ENCODE measurements at places on chromosomes 13 and 19. TPM values are rescaled to one million over a fixed set of nuclear protein-coding genes. Genes with fewer than 3 reads are reported as not detected.

LGALS14 gene
- total RNA-seq: 0.83 TPM

ARHGAP33 gene
- total RNA-seq: 57.0 TPM

COL4A1 gene
- not detected for total RNA-seq

ERFL gene
- total RNA-seq: 2.6 TPM

DZIP1 gene
- not detected for total RNA-seq

PRSS57 gene
- not detected for total RNA-seq

ZNF627 gene
- 5.6 TPM for total RNA-seq

ATP5F1D gene
- 156 TPM for total RNA-seq
